ENCODE measurements at places on chromosomes 1 and 21.

DNA sequence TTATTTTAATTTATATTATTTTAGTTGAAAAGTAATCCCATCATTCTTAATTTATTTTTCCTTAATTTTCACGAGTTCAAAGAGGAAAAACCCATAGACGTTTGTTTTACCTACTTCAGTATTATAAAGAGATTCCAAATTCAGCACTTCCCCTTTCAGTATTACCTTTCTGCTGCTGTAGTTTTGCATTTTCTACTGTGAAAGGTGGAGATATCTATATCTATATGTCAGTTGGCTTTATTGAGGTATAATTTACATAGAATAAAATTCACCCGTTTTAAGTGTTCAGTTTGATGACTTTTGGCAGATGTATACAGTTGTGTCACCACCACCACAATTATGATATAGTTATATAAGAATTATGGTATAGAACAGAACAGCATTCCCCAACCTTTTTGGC, 33.0 kb downstream of the MAST2 start:
- no peaks in the 10 kb centered on the region for H3K4me1 ChIP-seq
- H3K27me3 ChIP-seq: no peaks in the 10 kb centered on the region
- H3K4me3 ChIP-seq: no peak overlapping the region
- H3K27ac ChIP-seq: no peak overlapping the region

GRCh38 chr1:12499539-12500240, 118.3 kb downstream of the DHRS3 start:
- no peaks in the 10 kb centered on the region for H3K27me3 ChIP-seq
- no peak for DNase-seq
- no peak overlapping the region for H3K4me3 ChIP-seq
- peaks cover 13% of the 10 kb centered on the region for H3K4me1 ChIP-seq

GRCh38 chr1:197234581-197234980, 33.5 kb upstream of the CRB1 start:
- no peak overlapping the region for H3K27ac ChIP-seq
- no peak overlapping the region for H3K4me3 ChIP-seq
- no peak for DNase-seq
- no peaks in the 10 kb centered on the region for H3K4me1 ChIP-seq
- H3K36me3 ChIP-seq: no peaks in the 10 kb centered on the region

- peaks cover 24% of the 10 kb centered on the region for H3K27me3 ChIP-seq
- no peak overlapping the region for H3K4me3 ChIP-seq
- no peaks in the 10 kb centered on the region for H3K36me3 ChIP-seq
Observed at GRCh38 chr1:8137481-8138244, 111.6 kb upstream of the ERRFI1 start.

GRCh38 chr1:67350783-67351182, 43.1 kb downstream of the IL12RB2 start:
- no peak overlapping the region for H3K27ac ChIP-seq
- no peak for DNase-seq
- H3K4me1 ChIP-seq: no peaks in the 10 kb centered on the region

- peaks cover 67% of the 10 kb centered on the region for H3K36me3 ChIP-seq
- no peak for DNase-seq
- no peak overlapping the region for H3K4me3 ChIP-seq
- H3K27me3 ChIP-seq: no peaks in the 10 kb centered on the region
Observed at GRCh38 chr1:15543589-15544568, 17.2 kb downstream of the DNAJC16 start.

DNA sequence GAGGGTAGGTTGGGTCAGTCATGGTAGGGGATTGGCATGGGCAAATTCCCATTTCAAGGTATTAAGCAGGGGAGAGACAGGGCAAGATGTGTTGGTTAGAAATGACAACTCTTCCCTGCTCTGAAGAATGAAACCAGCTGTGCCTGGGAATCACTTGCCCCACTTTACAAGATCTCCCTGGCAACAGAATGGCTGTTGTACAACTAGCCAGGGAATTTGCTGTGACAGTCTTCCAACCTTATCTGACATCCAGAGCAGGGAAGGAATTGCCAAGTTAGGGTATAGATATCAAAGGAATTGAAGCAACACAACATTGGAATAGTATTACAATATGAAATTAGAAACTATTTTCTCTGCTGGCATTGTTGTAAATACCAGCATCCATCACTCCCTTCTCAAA, 154.7 kb downstream of the CACNA1E start:
- no peak overlapping the region for H3K27ac ChIP-seq
- no peaks in the 10 kb centered on the region for H3K4me1 ChIP-seq
- H3K4me3 ChIP-seq: no peak overlapping the region
- H3K36me3 ChIP-seq: no peaks in the 10 kb centered on the region

Data from T-cell (primary cell).